ENCODE measurements at places on chromosomes 7 and 10.

GRCh38 chr7:155795951-155796350 lies 16.3 kb downstream of the SHH start:
- no peak for ATAC-seq

DNA sequence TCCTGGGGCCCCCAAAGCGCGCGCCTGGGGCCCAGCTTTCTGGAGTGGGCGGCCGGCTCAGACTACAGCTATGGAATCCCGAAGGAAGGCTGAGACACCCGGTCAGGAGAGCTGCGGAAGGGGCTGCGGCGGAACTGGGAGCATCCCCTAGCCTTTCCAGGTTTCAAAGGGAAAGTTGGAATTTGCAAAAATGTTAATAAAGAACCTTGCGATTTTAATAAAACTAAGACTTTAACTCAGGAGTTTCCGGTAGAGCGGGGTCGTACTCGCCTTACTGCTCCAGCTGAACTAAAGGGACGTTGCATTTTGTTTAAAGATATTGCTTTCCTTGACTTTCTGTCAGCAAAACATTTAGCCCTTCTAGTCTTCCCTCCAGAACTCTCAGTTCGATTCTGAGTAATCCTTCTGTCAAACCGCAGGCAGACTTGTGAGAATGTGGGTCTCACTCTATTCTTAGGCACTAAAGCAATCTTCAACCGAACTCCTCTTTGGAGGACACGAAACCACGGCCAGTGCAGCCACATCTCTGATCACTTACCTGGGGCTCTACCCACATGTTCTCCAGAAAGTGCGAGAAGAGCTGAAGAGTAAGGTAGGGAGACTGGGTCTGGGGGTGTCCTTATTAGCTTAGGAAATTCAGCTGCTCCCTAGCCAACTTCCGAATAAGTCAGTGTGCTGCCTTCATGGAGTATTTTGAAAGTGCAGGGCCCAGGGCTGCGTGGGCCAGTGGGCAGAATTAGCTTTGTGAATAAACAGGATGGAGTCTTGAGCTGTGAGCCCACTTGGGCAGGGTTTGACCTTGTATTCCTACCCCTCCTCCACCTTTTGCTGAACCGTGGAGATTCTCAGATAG lies 1.9 kb downstream of the CYP26A1 start:
- no peak for ATAC-seq

- ATAC-seq: peak; percentile 70
Observed at GRCh38 chr7:79090543-79090942, 362.9 kb downstream of the MAGI2 start.

GRCh38 chr7:141585592-141586510 lies 34.6 kb downstream of the AGK start:
- peak; percentile 90 for ATAC-seq

DNA sequence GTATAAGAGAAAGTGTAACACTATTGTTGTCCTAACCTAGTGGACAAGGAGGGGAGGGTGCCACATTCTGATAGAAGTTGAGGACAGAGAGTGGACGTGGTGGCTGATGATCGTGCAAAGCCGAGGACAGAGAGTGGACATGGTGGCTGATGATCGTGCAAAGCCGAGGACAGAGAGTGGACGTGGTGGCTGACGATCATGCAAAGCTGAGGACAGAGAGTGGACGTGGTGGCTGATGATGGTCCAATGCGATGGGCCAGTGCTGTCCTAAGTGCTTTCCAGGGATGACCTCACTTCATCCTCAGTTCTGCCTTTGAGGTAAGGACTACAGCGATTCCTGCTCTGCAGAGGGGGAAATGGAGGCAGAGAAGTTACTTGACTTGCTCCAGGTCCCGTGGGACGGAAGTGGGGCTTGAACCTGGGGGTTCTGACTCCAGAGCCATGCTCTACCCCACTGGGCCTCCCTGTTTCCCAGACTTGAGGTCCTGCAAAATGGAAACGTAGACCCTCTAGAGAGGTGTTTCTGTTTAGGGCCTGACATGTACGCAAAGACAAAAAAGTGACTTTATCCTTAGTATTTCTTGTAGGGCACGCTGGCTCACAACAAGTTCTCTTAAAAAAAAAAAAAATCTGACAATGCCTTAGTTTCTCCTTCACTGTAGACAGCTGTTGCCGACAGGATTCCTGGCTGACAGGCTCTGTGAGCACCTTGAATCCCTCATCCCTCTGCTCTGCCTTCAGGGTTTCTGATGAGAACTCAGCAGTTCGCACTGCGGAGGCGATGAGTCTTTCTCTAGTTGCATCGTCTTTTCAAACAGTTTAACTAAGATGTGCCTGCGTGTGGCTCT lies 20.3 kb upstream of the NCAPG2 start:
- peak; percentile 13 for ATAC-seq

- no peak for ATAC-seq
Observed at GRCh38 chr7:3117488-3118231, 74.0 kb upstream of the CARD11 start.

- peak; percentile 66 for ATAC-seq
Observed at GRCh38 chr10:103676851-103677417, 178.4 kb downstream of the SH3PXD2A start.

- ATAC-seq: no peak
Observed at GRCh38 chr7:55110282-55110992, 91.6 kb downstream of the EGFR start.

DNA sequence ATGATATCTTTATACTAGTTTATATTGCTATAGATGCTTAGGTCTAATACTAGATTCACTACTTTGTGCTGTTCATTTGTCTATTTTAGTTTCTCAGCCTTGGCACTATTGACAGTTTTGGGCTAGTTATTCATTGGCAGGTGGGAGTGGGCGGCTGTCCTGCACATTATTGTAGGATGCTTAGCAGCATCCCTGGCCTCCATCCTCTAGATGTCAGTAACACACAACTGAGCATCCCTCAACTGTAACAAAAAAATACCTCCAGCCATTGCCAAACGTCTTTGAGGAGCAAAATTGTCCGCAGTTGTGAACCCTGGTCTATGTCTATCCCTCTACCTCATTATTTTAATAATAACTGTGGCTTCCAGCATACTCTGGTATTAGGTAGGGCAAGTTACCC lies 34.4 kb upstream of the PNLIP start:
- no peak for ATAC-seq

DNA sequence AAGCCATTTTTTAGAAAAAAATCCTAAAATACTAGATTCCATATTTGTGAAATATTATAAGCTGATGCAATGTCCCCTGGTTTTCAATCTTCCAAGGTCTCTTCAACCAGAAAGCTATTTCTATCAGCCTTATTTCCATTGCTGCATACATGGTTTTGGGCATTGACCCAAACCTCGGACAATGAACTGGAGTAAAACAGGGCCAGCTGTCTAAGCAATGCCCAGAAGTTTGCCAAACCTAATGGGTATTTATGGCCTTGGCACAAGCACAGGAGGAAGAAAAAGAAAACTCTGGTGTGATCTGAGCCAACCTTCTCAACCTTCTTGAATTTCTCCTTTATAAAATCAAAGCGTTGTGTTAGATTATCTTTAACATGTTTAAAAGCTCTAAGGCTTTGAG lies 402.3 kb downstream of the DNAJB9 start:
- ATAC-seq: no peak

GRCh38 chr7:154720016-154720415 lies 282.9 kb downstream of the PAXIP1 start:
- no peak for ATAC-seq

- ATAC-seq: no peak
Observed at GRCh38 chr10:3955955-3956617, 171.1 kb upstream of the KLF6 start.

DNA sequence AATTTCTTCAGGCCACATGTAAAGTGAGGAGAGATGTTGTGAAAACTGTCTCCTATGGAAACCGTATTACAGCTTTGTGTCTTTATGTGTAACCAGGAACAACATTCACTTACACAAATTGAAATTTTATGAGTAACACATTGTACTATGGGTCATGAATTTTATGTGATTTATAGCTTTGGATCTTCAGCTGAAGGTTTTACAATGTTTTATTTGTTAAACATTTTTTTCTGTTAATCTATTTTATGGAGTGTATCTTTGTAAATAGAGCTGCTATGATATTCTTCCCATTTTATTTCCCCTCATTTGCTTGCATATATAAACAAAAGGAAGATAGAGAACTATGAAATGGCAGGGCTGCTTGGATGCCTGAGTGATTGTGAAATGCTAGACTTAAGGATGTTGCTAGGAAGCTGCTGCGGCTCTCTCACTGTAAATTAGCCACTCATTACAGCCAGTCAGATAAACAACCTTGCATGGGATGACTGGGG lies 104.5 kb upstream of the PCLO start:
- peak; percentile 36 for ATAC-seq

DNA sequence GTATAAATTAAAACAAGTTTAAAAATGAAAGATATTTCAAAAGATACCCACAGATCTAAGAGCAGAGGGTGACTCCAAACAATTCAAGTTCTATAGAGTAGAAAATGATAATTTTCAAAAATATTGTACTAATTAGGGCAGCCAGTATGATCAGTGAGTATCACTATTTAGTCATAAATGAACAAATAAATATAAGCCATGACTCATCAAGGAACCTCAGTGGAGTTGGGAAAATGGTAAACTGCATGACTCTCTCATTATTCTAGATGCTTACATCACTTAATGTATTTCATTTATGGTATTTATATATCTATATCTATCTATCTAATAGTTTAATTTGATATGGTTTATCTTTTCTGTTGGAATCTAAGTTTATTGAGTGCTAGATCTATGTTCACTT lies 94.3 kb downstream of the THSD7A start:
- ATAC-seq: no peak

- ATAC-seq: no peak
Observed at GRCh38 chr10:79145174-79145483, 76.4 kb downstream of the ZMIZ1 start.

GRCh38 chr10:3805791-3806461 lies 20.9 kb upstream of the KLF6 start:
- peak; percentile 40 for ATAC-seq

- ATAC-seq: peak; percentile 99
Observed at GRCh38 chr7:83271212-83272099, 108.8 kb upstream of the PCLO start.

DNA sequence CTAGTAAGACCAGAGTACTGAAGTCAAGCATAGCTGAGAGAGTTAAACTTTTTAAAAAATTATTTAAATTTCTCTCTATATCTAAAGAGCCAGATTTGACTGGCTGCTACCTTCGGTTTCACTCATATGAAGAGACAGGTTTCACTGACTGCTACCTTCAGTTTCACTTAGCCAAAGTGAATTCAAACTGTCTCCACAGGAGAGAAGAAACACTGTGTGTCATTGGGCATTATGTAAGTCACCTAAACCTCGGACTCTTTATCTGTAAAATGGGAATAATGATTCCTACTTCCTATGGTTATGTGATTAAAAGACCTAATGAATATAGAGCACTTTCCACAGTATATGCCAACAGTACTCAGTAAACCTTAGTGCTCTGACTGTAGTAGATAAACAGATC lies 41.6 kb upstream of the MET start:
- peak; percentile 4 for ATAC-seq

DNA sequence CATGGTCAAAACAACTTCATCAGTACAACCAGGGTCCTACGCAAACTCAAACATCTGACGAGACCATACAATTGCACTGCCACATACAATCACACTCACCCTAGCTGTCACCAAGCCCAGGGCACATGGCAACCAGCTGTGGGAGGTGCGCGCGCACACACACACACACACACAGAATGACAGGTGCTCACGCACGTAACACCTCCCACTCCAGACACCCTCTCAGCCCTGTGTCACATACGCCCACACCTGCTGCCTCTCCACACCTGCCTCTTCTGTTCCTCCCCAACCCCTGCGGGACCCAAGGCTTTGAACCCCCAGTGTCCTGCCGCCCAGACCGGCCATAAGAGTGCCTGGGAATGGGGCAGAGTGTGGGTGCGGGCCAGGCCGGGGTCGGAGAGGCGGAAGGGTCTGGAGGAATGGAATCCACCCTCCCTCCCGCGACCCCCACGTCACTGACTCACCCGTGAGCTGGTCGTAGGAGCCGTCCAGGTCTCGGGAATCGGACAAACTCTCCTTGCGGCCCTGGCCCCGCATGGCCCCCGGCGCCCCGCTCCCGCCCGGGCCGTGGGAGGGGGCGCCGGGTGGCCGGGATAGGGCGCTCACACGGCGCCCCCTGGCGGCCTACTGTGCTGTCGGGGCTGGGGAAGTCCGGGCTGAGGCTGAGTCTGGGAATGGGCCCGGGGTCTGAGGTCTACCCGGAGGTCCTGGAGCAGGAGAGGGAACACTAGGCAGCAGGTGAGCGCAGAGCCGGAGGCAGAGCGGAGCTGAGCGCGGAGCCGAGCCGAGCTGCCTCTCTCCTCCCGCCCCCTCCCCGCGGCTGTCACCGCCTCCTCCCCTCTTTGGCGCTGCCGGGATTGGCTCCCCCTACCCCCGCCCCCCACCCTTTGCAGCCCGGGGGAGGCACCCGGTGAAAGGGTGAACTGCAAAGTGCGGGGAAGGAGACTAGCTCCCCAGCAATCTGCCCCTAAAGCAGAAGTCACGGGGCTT lies at the start of gene KCNIP2:
TSS of gene KCNIP2 (minus strand) at position 769 of the 990 bp plus-strand sequence. CDS start at position 537, 232 bp downstream.
- peak; percentile 61 for ATAC-seq

DNA sequence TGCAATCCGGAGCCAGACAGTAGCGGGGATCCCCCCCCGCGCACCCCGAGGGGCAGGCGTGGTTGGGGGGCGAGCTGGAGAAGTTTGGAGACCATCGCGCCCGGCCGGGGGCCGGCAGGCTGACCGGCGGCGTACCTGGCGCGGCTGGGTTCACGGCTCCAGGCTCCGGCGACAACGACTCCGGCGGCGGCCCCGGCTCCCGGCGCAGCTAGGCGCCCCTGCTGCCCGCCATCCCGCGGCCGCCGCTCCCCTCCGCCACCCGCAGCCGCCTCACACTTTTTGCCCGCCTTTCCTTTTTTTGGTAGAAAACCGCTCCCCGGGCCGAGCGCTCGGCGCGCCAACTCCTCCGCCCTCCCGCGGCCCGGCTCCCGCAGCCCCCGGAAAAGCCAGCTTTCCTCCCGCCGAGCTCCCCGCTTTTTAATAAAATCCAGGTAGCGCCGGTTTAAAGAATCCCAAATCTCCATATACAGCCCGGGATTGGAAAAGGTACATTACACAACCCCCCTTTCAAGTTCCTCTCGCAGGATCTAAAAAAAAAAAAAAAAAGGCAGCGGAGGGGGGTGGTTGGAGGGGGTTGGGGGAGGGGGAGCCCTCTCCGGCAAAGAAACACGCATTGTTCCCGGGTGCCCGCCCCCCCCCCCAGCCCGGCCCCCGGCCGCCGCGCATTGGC lies at the start of gene TNRC18:
TSS of gene TNRC18 (minus strand) at position 529 of the 670 bp plus-strand sequence. CDS start 2,588 bp downstream, outside the sequence.
- peak; percentile 0 for ATAC-seq

DNA sequence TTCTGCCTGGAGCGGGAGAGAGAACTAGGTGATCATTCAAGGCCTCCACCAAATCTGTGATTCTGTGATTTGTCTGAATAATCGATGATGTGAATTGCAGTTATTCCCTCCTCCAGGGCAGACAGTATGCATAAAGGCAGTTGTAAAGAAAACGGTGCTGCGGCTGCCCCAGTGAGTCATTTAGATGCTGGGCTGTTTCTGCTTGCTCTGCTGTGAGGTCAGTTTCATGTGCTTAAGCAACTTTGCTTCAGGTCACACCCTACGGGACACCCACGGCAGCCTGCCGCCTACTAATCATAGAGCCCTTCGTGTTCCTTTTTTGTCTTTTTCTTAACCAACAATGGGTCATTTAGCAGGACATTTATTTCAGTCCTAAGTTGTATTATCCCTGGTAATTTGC lies 158.1 kb upstream of the PITRM1 start:
- peak; percentile 67 for ATAC-seq
